ENCODE measurements at places on chromosomes 7 and 10.
A peak's percentile ranks its signal among the peaks of the same experiment; 100 is the strongest.

GRCh38 chr7:99709260-99709659 lies 25.7 kb downstream of the CYP3A7 start:
- no peak for DNase-seq

- DNase-seq: no peak
These were observed 329.4 kb downstream of the TFEC start for GRCh38 chr7:115701141-115701540.

DNA sequence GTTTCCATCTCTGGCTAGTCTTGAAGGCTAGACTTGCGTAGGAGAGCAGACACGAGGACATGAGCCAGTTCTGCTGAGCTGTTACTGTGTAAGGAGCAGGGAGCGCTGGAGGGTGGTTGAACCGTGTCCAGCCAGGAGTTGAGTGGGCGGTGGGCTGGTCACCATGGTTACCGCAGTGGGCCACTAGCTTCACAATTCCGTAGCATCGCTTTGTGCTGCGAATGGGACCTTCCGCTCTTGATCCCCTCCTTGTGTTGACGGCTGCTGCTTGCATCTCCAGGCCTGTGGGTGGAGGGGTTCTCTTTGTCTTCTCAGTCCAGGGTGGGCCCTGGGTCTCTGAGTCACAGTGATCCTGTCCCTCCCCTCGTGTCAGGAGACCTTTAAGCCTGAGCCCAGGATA lies 49.4 kb upstream of the OCM start:
- DNase-seq: no peak

DNA sequence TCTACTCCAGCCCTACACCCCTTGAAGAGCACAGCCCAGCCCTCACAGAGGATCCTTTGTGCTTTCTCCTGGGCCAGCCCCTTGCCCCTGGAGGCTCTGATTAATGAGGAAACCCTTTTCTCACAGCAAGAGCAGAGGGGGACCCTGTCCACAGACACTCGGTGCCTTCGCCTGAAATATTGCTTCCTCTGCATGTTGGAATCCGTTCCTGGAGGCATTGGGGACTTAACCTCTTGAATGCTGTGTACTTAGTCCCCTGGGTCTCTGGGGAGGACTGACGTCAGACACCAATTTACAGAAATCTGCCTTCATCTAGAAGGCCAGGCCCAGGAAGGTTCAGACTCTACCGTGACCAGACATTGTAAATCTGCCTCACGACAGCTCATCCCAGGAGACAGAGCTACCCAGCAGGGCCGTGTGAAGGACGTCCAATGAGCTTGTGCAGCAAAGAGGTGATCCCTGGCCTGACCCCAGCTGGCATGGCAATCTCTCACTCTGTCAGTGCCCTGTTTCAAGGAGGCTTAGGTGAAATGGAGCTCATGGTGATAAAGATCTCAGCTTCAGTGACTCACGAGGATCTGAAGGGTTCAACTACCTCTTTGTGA lies 8.1 kb upstream of the TMEM72 start:
- no peak for DNase-seq

GRCh38 chr7:72072901-72073300 lies 339.2 kb downstream of the CALN1 start:
- no peak for DNase-seq

DNA sequence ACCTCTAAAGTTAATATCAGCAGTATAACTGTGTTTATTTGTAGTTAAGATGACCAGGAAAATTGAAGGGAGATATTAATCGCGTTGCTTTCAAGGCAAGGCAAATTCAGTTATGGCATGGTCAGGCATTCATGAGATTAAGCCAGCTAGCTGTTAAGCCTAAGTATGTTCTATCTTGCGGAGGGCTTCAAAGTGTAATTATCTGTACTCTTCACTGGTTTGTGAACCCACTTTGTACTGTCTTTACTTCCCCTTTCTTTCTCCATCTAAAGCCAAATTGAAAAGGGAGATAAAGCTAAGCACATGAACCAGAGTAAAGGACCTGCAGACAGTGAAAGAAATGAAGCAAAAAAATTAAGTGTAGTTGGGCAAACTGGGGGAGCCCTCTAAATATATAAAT lies 483.1 kb upstream of the NRP1 start:
- DNase-seq: no peak

- no peak for DNase-seq
These were observed 77.0 kb downstream of the POU6F2 start for GRCh38 chr7:39054731-39055130.

DNA sequence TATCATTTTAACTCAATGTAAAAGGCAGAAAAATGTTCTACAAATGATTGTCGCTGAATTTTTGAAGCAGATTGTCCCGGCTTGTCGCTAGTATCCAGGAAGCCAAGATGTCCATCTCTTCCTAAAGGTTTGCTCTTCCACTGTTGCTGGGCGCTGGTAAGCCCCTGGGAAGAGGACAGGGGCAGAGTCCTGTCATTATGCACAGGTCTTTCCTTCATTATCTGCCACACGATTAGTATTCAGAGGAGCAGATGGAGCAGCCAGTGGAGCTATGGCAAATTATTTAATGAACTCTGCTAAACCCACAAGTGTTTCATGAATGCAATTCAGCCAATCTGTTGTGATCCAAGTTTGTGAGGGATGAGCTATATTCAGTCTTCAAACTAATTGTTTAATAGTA lies 499.1 kb upstream of the NRP1 start:
- no peak for DNase-seq

DNA sequence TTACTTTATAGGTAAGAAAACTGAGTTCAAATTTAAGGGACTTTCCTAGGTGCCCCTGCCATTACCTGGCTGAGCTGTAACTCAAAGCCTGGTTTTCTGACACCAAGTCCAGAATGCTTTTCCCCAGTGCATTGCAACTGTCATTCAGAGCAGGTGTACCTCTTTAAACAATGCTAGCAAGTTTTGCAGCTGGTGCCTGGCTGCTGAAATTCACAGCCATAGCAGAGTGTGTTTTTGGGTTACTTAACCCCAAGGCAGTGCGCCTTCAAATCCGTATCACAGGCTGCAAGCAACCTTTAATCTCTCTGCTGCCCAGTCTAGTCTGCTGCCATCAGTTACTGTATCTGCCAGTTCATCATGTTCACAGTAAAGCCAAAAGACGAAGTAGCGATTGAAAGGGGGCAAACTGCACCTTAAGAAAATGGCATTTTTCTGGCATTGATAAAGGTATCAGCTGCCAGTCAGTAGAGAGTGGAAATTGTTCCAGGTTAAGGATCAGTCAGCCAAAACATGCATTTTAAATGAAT lies 265.4 kb downstream of the CSTF2T start:
- no peak for DNase-seq

- peak; percentile 69 for DNase-seq
These were observed 81.0 kb upstream of the PRSS58 start for GRCh38 chr7:142338633-142339501.

DNA sequence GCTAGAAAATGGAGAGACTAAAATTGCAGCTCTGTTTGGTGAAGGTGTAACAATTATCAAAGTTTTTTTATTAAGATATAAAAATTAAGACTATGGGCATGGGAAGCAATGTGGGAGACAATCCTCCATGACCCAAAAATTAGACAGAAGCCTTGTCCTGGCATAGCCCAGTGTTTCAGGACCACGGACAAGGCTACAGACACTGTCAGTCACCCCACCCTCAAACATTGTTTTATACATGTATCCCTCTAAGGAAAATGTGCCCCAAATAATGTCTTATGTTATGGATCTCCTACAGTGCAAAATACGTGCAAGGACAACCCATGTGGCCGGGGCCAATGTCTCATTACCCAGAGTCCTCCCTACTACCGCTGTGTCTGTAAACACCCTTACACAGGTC lies 24.0 kb downstream of the HABP2 start:
- no peak for DNase-seq

- DNase-seq: peak; percentile 77
These were observed 10.7 kb downstream of the HIP1 start for GRCh38 chr7:75727881-75728593.

DNA sequence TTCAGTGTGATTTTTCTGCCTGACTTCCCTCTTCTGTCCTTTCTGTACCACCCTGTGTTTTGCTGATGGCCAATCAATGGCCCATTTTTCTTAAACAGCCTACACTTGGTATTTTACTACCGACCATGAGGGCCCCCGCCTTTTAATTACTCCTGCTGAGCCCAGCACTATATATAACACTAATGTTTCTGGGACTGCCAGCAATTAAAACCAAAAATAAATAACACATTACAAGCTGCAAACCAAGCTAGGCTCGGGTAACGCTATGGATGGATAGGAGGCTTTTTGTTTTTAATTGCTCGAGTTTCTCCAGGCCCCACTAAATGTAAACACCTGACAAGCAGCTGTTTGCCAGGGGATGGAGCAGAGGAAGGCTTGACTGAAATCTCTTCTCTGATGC lies 915.4 kb upstream of the AUTS2 start:
- DNase-seq: peak; percentile 90

DNA sequence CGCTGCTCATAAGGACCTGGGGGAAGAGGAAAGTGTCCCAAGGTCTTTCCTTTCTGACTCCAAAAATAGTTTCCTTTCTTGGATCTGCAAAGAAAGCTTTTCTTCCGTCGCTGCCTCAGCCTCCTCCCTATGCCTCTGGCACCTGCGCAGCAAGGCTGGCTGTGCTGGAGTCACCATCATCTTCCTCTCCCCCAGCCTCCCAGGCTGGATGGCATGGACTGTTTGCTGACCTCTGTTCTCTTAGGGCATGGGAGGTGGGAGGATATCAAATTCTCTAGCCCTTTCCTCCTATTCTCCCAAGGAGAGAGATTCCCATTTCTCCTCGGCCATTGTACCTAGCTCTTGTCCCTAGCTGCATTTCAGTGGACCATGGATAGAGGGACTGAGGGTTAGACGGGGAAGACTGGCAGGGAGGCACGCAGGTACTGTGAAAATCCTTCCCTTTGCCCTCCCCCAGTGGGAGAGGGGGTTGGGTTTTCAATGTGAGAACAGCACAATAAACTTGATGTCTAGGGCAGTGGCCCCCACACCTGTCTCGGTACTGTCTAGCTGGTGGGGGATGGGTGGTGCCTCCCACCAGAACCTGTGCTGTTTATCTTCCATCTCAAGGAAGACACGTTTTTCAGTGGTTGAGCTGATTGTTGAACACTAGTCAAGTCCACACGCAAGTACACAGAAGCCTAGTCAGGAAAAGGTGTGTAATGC lies 2.6 kb downstream of the PPP1R35 start:
- no peak for DNase-seq
